Retina (tissue), 1 donor: ENCODE measurements at places on chromosomes 1 and 21.
A peak's percentile ranks its signal among the peaks of the same experiment; 100 is the strongest.

GRCh38 chr1:64043288-64043687, 160.1 kb upstream of the UBE2U start:
- no peak for DNase-seq

- DNase-seq: no peak
Measured at GRCh38 chr1:29436181-29436785, 200.0 kb downstream of the PTPRU start.

DNA sequence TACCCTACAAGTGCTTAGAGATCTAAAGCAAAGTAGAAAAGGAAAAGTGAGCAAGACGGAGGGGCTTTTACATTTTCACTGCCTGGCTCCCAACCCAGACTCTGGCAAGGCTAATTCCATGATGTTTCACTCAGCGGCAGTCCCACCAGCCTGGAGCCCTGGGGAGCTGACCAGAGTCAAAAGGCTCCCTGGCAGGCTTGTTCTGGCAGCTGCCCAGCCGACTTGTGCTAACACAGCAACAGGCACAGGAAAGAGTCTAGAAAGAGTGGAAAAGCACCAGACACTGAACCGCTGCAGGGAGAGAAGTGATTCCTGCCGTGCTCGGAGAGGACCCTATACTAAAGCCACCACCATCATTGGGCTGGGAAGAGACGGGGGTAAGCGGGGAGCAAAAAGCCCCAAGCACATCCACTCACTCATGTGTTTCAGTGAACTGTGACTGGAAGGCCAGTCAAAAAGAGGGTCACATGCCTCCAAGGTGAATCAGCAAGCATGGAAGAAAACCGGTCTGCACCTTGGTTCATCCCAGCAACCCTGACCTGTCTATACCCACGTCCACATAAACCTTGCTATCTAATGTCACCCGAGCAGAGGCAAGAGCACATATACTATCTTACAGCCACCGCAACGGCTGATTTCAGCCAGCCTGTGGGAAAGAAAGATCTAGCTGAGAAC, 8.0 kb downstream of the SMIM12 start:
- DNase-seq: no peak

- no peak for DNase-seq
Measured at GRCh38 chr1:186761358-186761757, 67.4 kb upstream of the PLA2G4A start.

GRCh38 chr1:70671006-70671405, 259.9 kb downstream of the CTH start:
- DNase-seq: no peak

DNA sequence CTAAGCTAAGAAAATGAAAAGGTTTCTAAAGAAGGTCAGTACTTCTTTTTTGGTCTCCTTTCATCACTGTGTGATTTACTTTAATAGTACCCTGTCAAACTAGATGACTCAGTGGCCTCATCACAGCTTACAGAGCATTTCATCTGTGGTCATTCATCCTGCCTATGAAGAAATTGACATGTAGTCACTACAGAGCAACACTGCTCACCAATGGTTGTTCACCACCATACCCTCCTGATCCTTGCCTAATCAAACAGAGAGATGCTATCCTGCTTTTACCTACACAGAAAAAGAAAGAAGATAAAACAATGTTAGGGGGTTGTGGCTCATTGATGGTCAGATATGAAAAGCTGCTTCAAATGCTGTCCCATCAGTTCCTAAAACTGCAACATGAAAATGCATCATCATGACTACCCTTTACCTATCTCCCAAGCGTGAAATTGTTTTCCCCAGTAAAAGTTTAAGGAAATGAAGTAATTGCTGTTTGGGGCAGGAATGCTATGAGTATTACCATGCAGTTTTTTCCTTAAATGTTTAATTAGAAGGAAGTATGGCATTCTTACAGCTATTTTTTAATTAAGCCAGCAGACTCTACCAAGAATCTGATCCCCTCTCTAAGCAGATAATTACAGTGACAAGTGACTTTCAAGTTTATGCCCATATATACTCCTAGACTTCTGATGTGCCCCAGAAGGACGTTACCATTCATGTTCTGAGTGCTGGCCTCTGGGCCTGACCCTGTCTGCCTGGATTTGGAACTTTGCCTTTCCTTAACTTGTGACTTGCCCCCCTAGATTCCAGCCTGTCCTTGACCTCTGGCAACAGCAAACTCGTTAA, 46.1 kb upstream of the FBXO28 start:
- DNase-seq: no peak

DNA sequence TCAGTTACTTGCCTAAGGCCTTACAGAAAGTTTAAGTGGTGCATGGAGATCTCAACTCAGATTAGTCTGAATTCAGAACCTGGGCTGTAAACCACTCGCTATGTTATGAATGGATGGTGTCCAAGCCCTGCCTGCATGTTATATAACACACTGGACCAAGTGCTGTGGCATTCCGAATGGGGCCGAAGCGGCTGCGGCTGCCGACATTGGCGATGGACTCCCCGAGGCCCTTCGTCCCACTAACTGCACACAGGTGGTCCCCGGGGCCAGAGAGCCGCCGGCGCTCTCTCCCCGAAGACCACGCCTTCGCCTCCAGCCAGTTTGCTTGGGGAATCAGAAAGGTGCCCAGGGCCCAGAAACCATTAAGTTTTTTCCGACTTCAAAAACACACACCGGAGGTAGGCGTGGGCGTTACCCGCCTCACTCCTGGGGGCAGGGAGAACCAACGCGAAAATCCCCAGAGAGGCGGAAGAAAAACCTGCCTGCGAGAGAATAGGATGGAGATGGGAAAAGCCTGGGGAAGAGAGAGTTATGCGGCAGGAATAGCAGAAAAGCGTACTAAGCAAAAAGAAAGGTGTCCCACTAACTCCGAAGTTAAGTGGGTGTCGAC, 579 bp upstream of the TENT5C start:
- DNase-seq: no peak

- DNase-seq: no peak
Measured at GRCh38 chr1:36729289-36729688, 246.6 kb upstream of the CSF3R start.

- no peak for DNase-seq
Measured at GRCh38 chr1:151165281-151165737, 393 bp downstream of the LYSMD1 start.

GRCh38 chr1:47675721-47676120, 237.9 kb downstream of the FOXD2 start:
- DNase-seq: no peak

DNA sequence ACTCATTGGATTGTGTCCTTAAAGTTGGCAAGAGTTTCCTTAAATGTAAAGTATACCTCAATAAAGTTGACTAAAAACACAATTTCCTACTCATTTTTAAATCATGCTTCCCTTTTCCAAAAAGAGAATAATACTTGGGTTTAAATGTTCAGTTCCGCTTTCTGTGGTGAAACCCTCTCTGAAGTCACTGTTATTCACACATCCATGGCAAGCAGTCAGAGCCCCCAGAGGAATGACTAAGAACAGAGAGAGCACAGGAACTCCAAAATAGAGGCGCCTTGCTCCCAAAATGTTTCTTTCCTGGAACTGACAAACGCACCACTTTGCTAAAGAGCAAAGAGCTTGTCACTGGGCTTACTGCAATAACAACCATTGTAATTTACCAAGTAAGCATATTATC, 142.5 kb downstream of the TIAM1 start:
- DNase-seq: no peak

- DNase-seq: peak; percentile 21
Measured at GRCh38 chr1:41810446-41810845, 108.3 kb downstream of the HIVEP3 start.

- DNase-seq: no peak
Measured at GRCh38 chr1:244952940-244953339, 88.6 kb upstream of the HNRNPU start.

DNA sequence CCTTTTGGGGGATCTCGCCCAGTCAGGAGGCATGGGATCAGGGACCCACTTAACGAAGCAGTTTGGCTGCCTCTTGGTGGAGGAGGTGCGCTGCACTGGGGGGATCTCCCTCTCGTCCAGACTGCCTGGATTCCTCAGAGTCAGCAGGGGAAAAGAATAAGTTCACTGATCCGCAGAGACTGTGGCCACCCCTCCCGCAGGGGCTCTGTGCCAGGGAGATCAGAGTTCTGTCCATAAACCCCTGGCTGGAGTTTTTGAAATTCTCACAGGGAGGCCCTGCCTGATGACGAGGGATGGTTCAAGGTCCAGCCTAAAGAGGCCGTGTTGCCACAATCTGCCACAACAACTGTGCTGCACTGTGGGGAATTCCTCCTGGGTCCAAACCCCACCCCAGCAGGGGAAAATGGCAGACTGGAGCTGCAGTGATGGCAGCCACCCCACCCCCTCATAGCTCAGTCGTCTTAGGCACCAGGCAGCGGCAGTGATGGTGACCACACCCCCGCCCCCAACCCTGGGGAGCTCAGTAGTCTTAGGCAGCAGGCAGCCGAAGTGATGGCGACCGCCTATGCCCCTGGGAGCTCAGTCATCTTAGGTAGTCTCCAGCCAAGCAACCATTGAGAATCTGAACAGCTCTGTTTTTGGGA, 273.8 kb upstream of the USP25 start:
- no peak for DNase-seq

- no peak for DNase-seq
Measured at GRCh38 chr1:234820597-234820996, 210.6 kb upstream of the IRF2BP2 start.

- no peak for DNase-seq
Measured at GRCh38 chr1:175620376-175620775, 123.0 kb downstream of the TNR start.

DNA sequence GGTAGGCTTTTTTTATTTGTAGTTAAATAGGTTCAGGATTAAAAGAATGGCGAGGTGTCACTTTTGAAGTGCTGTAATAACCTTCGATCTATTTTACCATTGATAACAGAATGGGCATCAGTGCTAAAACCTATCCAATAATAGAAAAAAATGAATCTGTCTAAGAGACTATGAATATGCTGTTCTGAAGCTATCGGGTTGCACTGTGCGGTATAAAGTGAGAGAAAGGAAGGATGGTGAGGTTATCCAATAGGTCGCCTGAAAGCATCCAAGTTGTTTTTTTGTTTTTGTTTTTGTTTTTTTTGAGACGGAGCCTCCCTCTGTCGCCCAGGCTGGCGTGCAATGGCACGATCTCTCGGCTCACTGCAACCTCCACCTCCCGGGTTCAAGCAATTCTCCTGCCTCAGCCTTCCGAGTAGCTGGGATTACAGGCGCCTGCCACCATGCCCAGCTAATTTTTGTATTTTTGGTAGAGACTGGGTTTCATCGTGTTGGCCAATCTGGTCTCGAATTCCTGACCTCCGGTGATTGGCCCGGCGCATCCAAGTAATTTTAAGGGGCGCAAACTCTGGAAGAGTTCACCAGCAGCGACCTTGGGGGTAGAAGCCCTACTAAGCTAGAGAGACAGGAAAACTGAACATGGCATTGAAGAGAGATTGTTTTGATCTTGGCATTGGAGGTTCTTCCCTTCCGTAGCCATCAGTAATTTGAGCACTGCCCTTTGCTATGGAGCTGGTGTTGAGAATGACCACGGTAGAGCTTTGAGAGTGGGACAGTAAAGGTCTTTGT, 8.7 kb upstream of the MDM4 start:
- peak; percentile 82 for DNase-seq

DNA sequence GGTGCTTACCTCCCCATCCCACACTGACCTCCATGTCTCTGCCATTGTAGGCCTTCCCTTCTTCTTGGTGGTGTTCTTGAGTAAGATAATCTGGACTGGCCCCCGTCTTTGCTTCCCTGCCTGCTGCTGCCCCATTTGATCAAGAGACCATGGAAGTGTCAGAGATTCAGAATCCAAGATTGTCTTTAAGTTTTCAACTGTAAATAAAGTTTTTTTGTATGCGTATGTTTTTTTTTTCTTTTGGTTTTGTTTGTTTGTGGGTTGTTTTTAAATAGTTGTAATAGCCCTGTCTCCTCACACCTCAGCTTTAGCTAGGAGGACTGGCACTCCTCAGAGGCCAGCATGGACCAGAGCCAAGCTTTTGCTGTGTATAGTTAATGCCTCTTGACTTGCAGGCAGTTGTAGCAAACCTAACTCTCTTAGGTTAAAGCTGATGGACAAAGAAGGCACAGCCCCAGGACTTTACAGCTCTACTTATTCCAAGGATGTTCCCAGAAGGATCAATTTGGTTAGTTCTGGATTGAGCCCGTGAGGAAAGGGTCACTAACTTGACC, 5.6 kb upstream of the YBX1 start:
- no peak for DNase-seq

GRCh38 chr1:247924868-247925267, at the start of gene OR2AJ1:
OR2AJ1 (plus strand) TSS chr1:247924889; CDS start chr1:247933769, 8,880 bp downstream.
- peak; percentile 21 for DNase-seq

- no peak for DNase-seq
Measured at GRCh38 chr1:154417338-154417608, 12.1 kb downstream of the IL6R start.

DNA sequence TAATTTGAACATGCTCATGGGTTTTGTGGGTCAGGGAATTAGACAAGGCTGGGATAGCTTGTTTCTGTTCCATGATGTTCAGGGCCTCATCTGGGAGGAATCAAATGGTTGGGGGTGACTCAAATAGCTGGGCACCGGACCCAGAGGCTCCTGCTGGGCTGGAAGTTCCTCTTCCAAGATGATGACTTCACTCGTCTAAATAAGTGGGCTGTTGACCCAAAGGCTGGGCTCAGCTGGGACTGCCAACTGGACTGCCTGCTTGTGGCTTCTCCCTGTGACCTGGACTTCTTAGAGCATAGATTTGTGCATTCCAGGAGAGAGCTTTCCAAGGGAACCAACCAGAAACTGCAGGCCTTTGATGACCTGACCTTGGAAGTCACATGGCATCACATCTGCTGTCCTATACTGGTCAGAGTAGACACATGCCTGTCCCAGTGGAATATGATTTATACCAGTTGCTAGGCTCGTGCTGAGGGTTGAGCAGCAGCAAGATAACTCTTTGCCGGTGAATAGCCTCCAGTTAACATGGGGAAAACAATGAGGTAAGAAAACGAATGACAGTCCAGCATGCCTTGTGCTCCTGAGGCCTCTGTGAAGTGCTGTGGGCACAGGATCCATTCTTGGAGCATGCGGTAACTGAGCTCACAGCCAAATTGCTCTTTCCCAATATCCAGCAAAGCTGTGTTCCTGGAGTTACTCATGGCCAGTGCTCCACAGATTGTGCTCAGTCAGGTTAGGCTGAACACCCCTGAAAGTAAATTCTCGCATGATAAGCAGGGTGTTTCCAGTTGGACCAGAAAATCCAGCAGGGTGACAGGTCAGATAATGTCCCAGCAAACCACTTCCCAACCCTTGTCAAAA, 272.9 kb upstream of the TMEM51 start:
- DNase-seq: no peak

GRCh38 chr21:42747276-42747701, 93.9 kb downstream of the PDE9A start:
- DNase-seq: no peak

- DNase-seq: no peak
Measured at GRCh38 chr1:22880174-22880601, 92.5 kb downstream of the LACTBL1 start.
